Suppressor macrophage (primary cell): ENCODE measurements at places on chromosomes 1 and 21.

GRCh38 chr1:5779608-5780323 is 212.5 kb downstream of the NPHP4 start:
- DNase-seq: no peak

DNA sequence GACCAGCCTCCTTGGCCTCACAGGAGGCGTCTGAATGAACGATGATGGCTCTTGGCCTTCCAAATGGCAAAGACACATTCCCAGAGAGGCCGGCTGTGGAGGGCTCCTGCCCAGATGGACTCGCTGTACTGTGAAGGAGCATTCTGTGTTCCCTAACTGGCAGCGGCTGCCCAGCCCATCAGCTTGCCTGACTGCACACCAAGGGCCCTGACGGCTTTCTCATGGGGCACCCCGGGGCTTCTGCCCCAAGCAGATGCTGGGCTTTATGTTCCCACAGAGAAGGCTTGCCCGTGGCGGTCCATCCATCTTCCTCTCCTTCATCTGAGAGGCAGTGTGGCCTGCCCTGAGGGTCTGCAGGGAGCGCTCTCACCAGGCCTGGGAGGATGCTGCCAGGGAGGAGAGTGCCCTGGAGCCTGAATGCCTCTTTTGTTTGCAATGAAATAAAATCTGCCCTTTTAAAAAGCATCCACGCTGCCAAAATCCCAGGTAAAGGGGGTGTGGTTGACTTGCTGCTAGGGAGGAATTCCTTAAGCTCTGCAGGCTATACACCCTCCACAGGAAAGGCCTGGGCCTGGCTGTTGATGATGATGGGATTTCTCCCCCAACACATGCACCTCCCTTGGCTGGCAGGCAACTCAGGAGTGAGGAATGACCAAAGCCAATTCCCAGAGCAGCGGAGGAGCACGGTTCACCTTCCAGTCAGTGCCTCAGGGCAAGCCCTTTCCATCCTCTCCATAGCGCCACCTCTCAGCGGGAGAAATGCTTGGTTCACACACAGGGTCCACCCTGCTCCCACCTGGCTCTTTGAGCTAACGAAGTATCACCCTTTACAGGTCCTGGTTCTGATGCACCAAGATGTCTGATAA is 84.6 kb upstream of the SSX2IP start:
- no peak for DNase-seq

DNA sequence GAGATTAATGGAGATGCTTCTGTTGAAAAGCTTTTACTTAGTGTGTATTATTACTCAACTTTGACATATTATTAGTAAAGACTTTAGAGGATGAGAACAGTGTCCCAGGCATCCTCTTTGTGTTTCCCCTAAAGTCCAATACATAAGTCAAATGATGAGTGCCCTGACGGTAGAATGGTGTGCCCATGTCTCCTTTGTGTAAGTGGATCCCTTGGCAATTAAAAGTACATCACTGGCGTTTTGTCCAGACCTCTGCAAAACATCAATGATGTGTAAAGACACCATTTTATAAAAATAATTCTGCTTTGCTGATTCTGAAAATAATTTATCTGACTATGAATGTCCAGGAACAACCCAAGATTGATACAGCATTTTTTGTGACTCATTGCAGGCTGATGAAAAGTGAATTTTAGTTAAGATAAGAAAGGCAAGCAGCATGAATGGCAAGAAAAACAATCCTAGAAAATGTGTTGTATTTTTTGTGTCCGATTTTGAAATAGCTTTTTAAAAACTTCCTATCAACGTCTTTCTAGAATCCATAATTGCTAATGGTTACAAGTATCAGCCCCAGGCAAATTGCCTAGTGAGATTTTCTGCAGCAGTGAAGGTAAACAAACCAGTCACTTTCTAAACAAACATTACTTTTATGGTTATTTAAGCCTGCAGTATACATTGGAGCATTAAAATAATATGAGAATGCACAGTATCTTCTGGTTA is 251.5 kb downstream of the PTPRC start:
- DNase-seq: no peak

GRCh38 chr21:32554832-32555638 is 30.3 kb downstream of the TCP10L start:
- no peak for DNase-seq

DNA sequence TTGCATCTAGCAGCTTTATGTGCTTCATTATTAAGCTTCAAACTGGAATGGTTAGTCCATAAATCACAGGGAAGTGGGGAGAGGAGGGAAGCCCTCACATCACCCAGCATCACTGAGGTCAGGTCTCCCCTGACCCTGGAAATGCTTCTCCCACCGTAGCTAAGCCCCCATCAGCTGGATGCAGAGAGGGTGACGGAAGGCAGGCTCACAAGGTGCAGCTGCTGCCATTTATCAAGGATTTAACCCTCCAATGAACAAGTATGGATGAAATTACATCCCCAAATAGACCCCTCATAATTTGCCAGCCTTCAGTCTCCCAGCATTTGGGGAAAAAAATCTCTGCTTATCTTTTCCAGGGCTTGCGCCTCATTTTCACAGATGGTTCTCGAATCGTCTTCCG is 60.8 kb downstream of the PGM1 start:
- no peak for DNase-seq

DNA sequence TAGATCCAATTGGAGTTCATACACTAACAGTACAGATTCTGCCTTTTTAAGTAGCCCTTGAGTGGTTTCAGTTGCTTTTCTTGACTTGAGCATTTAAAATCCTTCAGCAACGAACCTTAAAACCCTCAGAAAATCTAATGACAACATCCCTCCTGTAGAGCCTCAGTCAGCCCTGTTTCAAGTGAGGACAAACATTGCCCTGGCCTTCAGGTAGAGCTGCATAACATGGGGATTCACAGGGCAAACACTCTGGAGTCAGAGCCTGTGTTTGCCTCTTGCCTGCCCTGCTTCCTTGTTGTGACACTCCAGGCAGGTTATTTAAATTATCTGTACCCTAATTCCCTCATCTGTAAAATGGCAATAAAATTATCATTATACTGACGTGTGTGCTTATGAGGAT is 96.1 kb upstream of the KCNA3 start:
- no peak for DNase-seq

GRCh38 chr1:211944733-211945500 is 90.4 kb downstream of the INTS7 start:
- DNase-seq: no peak

- peak; percentile 52 for DNase-seq
These were observed 37.3 kb upstream of the COL6A2 start for GRCh38 chr21:46060596-46061061.

DNA sequence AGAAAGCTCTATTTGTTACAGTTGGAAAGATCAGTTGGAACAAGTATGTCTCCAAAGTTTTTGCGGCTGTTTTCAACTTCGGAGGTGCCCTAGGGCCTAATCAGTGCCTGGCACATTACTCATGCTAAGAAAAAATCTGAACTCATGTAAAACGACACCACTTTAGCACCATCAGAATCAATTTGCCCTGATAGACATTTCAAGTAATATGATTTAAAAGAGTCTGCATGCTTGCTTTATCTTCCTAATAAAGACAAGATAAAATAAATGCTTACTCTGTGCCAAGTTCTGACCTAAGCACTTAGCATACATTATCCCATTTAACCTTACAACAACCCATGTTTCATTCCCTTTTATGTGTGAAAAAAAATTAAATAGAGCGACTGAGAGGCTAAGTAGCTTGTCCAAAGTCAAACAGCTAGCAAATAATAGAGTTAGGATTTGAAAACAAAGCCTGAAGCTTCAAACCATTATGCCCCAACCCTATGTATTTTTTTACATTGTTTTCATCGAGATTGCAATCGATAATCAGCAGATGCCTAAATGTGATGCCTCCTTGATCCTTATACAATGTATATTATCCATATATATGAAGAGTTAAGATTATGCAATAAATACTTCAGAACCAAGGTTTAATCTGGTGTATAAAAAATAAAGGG is 91.3 kb downstream of the DENND1B start:
- no peak for DNase-seq

GRCh38 chr1:192268468-192269052 is 48.2 kb upstream of the RGS21 start:
- DNase-seq: no peak

DNA sequence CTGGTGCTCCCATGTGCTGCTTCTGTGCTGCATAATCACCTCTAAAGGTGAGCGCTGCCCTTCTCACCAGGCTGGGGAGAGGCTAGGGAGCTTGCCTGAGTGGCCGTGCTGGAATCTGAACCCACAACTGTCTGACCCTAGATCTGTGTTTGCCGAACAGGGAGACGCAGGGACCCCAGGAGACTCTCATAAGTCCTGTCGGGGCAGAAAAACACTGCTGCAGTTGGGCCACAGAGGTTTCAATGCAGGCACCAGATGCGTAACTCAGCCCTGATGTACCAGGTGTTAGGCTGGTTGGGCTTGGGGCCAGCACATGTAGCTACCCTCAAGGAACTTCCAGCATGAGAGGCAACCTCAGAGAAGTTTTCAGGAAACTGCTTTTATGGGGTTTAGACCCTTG is 49.5 kb upstream of the DMRTB1 start:
- no peak for DNase-seq

DNA sequence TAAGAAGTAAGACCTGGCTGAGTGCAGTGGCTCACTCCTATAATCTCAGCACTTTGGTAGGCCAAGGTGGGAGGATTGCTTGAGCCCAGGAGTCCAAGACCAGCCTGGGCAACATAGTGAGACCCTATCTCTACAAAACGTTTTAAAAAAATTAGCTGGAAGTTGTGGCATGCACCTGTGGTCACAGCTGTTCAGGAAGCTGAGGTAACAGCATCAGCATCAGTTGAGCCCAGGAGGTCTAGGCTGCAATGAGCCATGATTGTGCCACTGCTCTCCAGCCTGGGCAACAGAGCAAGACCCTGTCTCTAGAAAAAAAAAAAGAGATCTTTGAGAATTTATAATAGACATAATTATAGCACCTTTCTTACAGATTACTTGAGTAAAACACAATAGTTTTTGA is 36.0 kb downstream of the AGL start:
- DNase-seq: no peak

- no peak for DNase-seq
These were observed 7.8 kb downstream of the VANGL2 start for GRCh38 chr1:160407839-160408801.

- DNase-seq: peak; percentile 3
These were observed 161.7 kb downstream of the PBX1 start for GRCh38 chr1:164720440-164721227.

- no peak for DNase-seq
These were observed 55.2 kb downstream of the MTR start for GRCh38 chr1:236850077-236850979.

DNA sequence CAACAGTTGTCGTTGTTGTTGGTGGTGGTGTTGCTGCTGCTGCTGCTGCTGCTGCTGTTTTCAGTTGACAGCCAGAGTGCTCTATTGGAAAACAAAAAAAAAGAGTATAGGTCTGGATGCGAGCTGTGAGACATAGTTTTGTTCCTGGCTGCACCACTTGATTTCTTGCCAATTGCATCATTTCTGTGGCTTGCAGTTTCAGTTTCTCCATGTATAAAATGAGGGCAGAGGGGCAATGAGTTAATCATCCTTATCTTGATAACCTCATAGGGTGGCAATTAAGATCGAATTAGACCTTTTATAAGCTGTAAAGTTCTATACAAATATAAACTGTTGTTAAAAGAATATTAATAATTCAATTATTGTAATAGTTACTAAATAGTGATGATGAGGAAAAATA is 156.7 kb downstream of the DMRTA2 start:
- peak; percentile 8 for DNase-seq

DNA sequence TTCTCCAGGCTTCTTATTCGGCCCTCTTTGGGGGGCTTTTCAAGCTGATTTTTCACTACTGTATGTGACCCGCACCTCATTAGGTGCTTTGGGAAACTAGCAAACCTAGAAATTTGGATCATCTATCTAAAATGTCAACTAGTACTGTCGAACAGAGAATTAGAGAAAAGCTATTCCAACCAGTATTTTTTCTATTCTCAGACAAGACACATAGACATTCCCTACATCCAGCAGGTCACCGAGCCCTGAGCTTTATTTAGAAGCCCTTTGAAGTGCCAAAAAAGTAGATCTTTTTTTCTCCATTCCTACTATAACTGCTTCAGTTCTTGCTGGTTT is 310 bp upstream of the SSR2 start:
- DNase-seq: no peak

DNA sequence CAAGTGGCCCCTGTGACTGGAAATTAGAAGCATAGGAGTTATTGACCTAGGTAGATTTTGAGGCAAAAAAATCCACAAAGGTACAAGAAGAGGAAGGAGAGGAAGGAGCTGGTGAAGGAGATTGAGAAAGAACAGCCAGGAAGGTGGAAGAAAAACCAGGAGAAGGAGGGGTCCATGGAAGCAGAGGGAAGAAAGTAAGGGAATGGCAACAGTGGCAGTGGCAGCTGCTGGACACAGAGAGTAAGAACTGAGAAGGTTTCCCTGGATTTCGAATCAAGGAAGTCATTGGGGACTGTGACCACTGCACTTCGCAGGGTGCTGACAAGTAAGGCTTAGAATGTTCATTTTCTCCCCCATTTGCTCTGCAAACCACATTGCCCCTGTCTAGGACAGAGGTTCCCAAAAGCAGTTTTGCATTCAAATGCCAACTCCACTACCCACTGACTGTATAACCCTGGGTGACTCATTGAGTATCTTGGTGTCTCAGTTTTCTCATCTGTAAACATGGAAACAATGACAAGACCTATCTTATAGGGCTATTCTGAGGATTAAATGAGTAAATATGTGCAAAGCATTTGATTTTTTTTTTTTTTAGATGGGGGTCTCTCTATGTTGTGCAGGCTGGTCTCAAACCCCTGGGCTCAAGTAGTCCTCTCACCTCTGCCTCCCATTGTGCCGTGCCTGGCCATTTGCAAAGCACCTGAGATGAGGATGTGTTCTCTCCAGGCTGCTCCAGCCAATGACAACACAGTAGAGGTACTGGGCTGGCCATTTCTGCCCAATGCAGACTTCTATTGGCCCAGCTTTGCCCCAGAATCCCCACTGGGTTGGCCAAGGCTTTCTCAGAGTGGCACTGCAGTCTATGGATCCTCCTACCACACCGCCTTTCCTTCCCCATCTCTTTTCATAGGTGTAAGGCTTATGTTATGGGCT is 9.3 kb upstream of the CAPN2 start:
- DNase-seq: peak; percentile 46

GRCh38 chr1:81708250-81708649 is 92.5 kb upstream of the ADGRL2 start:
- no peak for DNase-seq

DNA sequence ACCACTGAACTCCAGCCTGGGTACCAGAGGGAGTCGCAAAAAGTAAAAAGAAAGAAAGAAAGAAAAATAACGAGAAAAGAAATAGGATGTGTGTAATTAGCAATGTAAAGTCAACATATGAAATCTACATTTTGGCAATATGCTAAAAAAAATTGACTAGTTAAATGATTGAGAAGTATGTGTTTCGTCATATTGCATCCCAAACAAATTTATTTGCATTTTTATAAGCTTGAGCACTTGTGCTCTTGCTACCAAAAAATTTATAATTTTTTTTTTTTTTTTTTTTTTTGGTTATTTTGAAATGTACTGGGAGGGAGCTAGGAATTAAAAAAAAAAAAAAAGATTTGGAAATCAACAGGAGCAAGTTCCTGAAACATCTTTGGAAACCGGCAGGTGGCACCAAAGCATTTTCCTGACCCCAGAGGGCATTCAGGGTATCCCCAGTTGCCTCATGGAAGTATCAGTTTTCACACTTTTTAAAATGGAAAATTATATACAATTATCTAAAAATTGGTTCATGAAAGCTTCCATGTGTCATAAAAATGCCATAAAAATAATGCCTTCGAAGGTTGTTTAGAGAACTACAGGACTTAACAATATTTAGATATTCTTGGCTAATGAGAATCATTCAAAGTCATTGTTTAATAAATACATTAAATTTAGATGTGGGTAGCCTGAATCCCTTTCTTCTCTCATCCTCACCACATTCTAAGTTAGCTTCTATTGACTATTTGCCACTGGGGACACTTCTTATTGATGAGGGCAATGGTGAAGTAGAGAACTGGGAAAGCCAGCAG is 4.8 kb upstream of the HEATR1 start:
- peak; percentile 71 for DNase-seq
